Left lung (tissue), 14 donors: ENCODE measurements at places on chromosomes 4 and X. TPM values are rescaled to one million over a fixed set of nuclear protein-coding genes. Genes with fewer than 3 reads are reported as not detected.

The ATP2B3 gene
- polyA plus RNA-seq: 0.12 TPM

The MBNL3 gene
- polyA plus RNA-seq: 22.6 TPM

The VSIG4 gene
- polyA plus RNA-seq: 5.7 TPM

The SERTM2 gene
- polyA plus RNA-seq: 0.06 TPM
